Bronchial epithelial cell (primary cell): ENCODE measurements at places on chromosomes 1 and 21. TPM values are rescaled to one million over a fixed set of nuclear protein-coding genes. Genes with fewer than 3 reads are reported as not detected.

DNA sequence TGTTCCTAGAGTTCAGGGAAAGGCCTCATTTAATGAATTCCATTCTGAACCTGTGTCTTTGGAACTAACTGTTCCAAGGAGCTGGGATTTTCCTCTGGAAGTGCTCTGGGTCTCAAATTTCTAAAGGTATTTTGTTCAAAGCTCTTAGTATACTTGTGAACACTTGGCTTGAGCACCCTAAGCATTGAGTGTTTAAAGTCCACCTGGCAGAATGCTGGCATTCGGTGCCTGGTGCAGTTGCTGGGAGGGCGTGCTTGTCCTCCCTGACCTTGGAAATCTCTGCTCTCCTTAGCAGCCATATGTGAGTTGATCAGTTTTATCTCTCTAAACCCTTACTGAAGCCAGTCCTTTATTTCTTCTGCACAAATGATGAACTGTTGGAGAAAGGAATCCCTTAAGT lies 3.0 kb downstream of the MTARC2 start:
- no peak for DNase-seq

DNA sequence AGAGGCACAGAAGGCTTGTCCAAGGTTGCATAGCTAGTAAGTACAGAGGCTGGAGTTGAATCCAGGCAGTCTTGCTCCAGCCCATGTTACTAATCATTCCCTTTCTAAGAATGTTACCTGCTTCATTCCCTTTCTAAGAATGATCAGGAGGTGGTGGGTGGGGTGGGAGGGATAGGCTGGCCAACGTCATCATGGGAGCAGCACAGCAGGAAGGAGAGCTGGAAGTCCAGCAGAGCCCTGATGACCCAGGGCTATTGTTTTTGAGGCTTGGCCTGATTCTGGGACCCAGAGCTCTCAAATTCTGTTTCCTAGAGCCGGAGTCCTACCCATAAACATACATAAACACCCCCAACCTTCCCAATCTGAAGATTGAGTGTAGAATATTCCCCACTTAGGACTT lies 11.8 kb upstream of the CSF1 start:
- no peak for DNase-seq

ATP1A4 gene
- not detected in 2 replicates for total RNA-seq

HORMAD1 gene
- total RNA-seq = 1.8 and 4.1 TPM in 2 replicates

- no peak for DNase-seq
These were observed 345.3 kb upstream of the VAMP3 start for GRCh38 chr1:7425771-7426170.

DNA sequence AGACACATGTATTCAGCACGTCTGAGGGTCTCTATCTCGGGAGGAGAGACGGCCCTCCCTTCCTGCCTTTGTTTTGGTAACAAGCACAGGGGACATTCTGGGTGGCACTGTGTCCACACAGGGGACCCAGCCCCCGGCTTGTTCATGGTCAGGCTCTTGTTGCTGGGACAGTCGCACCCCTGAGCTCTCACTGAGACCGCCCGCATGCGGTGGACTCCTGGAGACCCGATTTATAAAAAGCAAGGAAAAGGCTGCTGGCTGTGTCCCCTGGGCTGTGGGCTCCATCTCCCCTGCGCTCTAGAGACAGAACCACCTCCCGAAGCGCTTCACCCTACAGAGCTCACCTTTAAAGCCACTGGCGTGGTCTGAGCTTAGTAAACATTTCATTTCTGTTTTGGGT lies 103.4 kb downstream of the WDR4 start:
- no peak for DNase-seq

GRCh38 chr1:114152508-114153260 lies 985 bp downstream of the SYT6 start:
- no peak for DNase-seq

DNA sequence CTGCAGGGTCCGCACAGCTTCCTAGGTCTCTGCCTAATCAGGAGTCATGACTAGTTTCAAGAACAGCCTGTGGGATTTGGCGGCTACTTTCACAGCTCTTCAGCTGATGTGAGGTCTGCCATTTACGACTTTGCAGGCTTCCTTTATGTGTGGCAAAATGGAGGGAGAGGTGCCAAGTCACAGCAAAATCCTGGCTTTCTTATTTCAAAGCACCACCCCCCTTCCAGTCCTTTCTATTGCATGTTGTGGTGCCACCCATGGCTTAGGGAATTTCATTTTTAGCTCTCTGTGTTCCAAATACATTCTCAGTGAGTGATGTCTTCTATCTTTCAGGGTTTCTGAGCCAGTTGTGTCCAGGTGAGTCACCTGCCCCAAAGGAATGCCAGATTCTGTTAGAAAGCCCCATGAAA lies 75.1 kb upstream of the WLS start:
- peak; percentile 56 for DNase-seq

DNA sequence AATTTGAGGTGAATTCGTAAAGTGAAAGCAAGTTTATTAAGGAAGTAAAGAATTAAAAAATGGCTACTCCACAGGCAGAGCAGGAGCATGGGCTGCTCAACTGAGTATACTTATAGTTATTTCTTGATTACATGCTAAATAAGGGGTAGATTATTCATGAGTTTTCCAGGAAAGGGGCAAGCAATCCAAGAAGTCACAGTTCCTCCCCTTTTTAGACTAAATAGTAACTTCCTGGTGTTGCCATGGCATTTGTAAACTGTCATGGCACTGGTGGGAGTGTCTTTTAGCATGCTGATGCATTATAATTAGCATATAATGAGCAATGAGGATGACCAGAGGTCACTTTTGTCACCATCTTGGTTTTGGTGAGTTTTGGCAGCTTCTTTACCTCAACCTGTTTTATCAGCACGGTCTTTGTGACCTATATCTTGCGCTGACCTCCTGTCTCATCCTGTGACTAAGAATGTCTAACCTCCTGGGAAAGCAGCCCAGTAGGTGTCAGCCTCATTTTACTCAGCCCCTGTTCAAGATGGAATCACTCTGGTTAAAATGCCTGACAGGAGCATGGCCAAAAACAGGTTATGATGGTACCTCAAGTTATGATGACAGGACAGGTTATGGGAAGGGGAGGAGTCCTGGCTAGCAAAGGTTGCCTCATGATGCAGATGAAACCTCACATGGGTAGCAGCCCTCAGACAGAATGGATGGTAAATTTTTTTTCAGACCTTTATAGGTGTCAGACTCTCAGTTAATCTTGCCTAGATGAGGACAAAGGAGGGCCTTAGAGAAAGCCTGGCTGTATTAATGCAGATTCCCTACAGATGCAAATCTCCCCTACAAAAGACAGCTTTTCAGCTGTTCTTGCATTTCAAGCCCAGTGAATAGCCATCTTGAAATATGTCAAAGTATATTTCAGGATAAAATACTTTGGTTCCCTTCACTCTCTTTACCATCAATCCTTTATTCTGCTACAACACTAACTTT lies 49.7 kb downstream of the SIPA1L2 start:
- peak; percentile 79 for DNase-seq

- DNase-seq = no peak
These were observed 38.5 kb upstream of the GNG4 start for GRCh38 chr1:235688096-235688495.

DNA sequence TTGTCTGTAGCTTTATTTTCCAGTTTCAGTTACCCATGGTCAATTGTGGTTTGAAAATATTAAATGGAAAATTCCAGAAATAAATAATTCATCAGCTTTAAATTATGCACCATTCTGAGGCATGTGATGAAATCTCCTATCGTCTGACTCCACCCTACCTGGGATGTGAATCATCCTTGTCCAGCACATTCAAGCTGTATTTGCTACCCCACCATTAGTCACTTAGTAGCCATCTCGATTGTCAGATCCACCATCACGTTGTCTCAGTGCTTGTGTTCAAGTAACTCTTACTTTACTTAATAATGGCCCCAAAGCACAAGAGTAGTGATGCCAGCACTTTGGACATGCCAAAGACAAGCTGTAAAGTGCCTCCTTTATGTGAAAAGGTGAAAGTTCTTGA lies 4.0 kb downstream of the STPG1 start:
- peak; percentile 97 for DNase-seq

GRCh38 chr1:245715970-245716369 lies 561.2 kb downstream of the KIF26B start:
- DNase-seq = peak; percentile 93

SNX27 gene
- total RNA-seq = 20.0 and 23.9 TPM in 2 replicates

DNA sequence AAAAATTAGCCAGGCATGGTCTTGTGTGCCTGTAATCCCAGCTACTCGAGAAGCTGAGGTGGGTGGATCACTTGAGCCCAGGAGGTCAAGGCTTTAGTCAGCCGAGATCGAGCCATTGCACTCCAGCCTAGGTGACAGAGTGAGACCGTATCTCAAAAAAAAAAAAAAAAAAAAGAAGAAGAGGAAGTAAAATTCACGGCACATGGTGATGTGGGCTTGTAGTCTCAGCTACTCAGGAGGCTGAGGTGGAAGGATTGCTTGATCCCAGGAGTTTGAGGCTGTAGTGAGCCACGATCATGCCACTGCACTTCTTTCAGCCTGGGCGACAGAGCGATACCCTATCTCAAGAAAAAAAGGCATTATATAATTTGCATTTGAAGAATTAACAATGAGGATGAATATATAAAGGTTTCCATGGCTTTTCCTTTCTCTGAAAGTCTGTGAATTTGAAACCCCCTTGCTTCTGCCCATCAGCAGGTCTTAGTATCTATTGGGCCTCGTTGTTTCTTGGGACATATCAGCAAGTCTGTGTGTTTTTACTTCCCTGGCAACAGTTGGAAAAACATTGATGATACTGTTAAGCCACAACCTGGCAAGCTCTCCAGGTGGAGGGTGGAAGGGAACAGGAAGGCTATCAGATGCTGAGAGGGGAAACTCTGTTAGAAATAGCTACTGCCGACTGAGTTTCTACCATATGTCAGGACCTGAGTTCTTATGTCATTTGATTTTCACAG lies 4.6 kb upstream of the PLA2G2D start:
- DNase-seq = peak; percentile 8

- DNase-seq = no peak
These were observed 16.7 kb downstream of the ITPKB start for GRCh38 chr1:226722240-226722900.

OR14K1 gene
- not detected in 2 replicates for total RNA-seq

- DNase-seq = peak; percentile 33
These were observed 59.5 kb downstream of the PTGS2 start for GRCh38 chr1:186620566-186621350.

TRPM2 gene
- under 0.01 TPM in 1 of 2 replicates, not detected in the other for total RNA-seq

DNA sequence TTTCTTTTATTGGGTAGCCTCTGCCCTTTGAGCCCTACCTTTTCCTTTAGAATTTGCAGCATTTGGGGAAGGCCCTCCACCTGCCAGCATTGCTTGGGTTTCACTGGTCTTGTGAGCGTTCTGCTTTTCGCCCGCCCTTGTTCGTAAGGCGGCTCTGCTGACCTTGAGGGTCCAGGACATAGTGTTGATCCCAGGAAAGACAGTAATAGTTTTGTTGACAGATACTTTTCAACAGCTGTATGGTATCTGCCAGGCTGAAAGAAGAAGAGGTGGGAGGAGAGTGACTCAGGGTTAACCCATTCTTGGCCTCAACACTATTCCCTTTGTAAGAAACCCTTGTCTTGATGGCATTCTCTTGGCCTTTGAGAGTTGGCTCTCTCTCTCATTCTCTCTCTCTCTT lies 113.4 kb upstream of the SPAG17 start:
- DNase-seq = no peak

DNA sequence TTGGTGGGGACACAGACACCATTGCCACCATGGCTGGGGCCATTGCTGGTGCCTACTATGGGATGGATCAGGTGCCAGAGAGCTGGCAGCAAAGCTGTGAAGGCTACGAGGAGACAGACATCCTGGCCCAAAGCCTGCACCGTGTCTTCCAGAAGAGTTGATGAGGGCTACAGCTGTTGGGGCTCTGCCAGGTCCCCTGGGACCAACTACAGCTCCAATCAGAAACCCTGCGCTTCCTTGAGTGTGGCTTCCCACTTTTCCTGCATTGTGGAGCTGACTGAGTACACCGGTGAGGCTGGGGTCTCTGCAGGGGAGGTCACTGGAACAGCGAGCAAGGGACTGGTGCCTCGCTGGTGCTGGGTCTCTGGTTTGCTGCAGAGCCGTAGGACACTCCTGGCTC lies 4.5 kb downstream of the ADPRS start:
- DNase-seq = no peak

COL6A2 gene
- 1.0 and 12.6 TPM in 2 replicates for total RNA-seq

GRCh38 chr21:42799516-42799915 lies 79.8 kb downstream of the WDR4 start:
- DNase-seq = peak; percentile 94

ABCG1 gene
- 132 and 138 TPM in 2 replicates for total RNA-seq

DNA sequence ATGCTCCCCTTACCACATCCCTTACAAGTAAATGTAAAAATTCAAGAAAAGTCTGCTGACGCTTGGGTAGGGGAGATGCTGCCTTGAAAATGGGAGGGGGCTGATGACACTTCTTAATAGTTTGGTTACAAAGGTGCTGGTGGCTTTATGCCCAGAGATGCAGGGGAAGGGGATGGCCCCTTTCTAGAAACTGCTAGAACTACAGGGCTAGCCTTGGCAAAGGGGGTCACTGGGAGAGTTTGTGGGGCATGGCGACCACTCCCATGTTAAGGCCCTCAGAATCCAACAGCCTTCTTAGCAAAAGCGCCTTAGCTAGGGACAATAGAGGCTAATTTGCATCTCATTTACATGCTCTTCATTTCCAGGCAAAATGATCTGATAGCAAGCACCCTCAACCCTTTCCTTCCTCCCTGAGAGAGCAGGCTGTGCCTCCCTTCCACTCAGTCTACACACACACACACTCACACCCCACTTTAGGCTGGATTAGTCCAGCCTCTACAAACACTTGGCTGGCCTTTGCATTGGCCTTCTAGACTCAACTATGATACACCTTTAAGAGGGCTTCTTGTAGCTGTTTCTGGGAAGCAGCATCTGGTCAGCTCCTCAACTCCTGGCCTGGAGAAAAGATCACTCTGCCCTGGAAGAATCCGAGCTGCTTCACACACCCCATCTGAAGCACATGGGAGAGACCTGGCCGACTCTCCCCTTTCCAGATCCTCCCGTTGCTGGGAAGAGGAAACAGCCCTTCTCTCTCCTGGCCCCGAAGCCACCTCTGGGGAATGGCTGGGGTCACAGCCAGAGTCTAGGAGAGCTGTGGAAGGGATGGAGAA lies 1.7 kb downstream of the SEMA6C start:
- DNase-seq = no peak

DNA sequence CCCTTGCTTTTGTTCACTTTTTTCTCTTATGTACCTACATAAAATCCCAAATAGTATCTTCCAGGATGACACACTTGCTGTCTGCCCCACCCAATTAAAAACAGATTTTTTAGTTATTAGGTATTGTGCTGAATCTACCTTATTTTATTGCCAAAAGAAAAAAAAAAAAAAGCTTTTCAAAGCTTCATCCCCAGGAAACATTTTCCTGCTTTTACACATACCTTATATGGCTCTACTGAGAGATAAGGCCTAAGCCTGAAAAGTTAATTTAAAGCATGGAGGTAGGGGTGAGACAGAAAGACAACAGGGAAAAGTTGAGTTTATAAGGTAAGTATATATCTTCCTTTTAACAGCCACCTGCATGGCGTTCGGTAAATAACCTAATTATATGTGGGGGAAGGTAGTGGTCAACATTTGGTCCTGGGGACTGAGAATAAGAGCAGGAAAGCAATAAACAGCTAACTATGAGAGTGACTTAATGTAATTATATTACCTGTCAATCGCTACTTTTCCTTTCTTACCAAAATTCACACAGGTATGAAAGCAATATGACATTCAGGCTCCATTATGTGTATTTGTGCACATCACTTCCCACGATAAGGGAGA lies 54.6 kb upstream of the BOLA1 start:
- DNase-seq = no peak

GRCh38 chr1:95223110-95223509 lies 10.9 kb upstream of the RWDD3 start:
- peak; percentile 29 for DNase-seq
